Activated CD4-positive, CD25-positive, alpha-beta regulatory T cell treated with anti-CD3 and anti-CD28 coated beads, Interleukin-2, amount 50 U/mL, for 16 hours (primary cell): ENCODE measurements at places on chromosomes 6 and 20.

DNA sequence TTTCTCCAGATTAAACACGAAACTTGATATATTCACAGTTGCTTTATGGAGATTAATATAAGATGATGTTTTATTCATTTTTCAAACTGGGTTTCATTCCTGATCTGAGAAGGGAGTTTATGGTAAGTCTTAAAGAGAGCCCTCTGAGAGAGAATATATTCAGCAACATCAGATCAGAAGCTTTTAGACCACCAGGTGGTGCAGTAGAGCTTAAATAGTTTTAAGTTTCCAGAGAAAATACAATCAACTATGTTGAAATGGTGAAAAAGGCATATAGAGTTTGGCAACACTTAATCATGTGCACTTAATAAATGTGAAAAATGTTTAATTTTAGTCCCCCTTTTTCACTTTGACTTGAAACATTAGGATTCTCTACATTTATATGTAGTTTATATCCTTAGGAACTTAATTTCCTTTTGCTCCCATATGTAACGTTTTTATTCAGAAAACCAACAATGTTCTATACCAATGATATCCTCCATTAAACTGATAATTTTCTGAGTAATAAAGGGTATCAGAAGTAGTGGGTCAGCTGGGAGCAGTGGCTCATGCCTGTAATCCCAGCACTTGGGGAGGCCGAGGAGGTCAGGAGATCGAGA is 86.4 kb upstream of the CLDN20 start:
- DNase-seq, result peak; percentile 18

- no peak for DNase-seq
These were observed 8.0 kb downstream of the PRDM13 start for GRCh38 chr6:99614430-99615186.

DNA sequence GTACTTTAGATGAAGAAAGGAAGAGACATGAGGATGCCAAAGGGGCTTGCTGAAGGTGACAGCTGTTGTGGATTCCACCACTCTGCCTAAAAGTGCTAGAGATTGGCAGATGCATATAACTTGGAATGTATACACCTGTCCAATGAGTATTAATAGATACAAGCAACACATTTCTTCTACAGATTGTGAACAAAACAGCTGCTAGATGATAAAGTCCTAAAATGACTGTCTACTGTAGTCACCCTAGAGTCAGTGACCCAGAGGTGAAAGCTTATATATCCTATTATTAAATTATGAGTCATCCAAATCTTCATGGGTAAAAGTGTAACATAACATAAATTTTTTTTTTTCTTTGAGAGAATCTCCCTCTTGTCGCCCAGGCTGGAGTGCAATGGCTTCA is 5.2 kb downstream of the RNF217 start:
- DNase-seq, result no peak

GRCh38 chr20:51700809-51701285 is 67.3 kb downstream of the ATP9A start:
- no peak for DNase-seq

- DNase-seq, result no peak
These were observed 78.1 kb downstream of the INSM1 start for GRCh38 chr20:20446001-20446400.

DNA sequence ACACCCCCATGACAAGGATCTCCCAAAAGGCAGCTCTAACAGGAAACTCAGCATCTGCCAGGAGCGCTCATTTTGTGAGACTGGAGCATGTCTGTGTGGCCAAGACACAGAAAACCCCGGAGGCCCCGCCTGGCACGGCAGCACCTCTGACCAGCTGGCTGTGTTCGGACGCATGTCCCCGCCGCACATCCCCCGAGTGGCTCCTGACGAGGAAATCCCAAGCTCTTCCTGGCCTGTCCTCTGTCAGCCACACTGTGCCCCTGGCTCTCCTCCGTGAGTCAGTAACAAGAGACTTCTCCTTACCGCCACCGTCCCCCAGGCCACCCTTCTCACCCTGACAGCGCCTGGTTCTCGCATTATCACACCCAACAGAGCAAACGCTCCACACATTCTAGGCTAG is 14.4 kb downstream of the SLC2A4RG start:
- no peak for DNase-seq

GRCh38 chr6:107353773-107354382 is 105.5 kb downstream of the PDSS2 start:
- no peak for DNase-seq

DNA sequence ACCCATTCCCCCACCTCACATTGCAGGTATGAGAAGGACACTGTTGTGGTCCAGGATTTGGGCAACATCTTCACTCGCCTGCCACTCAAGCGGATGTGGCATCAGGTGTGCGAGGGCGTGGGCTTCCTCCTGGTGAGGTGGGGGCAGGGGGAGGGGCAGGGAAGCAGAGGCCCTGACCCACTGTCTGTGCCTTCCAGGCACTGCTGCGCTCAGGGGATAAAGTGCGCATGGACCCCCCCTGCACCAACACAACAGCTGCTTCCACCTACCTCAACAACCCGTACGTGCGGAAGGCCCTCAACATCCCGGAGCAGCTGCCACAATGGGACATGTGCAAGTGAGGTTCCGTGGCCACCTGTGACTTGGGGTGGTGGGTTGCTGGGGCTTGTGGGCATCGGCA is 3.7 kb downstream of the CTSA start:
- no peak for DNase-seq

DNA sequence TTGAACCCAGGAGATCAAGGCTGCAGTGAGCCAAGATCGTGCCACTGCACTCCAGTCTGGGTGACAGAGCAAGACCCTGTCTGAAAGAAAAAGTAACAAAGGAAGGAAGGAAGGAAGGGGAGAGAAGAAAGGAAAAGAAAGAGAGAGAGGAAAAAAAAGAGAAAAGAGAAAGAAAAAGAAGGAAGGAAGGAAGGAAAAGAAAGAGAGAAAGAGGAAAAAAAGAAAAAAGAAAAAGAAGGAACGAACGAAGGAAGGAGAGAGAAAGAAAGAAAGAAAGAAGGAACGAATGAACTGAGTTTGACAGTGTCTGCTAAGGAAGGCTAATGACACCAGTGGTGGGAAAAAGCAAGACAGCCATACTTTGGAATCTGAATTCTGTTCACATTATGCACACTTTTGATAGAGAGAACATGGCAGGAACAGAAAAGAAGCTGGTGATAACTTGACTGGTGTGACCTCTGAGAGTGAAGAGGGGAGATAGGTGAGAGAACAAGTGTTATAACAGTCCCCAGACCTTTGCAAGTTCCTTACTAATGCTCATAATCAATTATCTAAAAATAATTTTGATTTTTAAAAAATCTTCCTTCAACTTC is 93.3 kb upstream of the MYLIP start:
- no peak for DNase-seq

GRCh38 chr20:53828682-53829254 is 235.1 kb upstream of the ZNF217 start:
- no peak for DNase-seq

- DNase-seq, result no peak
These were observed 6.5 kb upstream of the GPR31 start for GRCh38 chr6:167164261-167164660.

DNA sequence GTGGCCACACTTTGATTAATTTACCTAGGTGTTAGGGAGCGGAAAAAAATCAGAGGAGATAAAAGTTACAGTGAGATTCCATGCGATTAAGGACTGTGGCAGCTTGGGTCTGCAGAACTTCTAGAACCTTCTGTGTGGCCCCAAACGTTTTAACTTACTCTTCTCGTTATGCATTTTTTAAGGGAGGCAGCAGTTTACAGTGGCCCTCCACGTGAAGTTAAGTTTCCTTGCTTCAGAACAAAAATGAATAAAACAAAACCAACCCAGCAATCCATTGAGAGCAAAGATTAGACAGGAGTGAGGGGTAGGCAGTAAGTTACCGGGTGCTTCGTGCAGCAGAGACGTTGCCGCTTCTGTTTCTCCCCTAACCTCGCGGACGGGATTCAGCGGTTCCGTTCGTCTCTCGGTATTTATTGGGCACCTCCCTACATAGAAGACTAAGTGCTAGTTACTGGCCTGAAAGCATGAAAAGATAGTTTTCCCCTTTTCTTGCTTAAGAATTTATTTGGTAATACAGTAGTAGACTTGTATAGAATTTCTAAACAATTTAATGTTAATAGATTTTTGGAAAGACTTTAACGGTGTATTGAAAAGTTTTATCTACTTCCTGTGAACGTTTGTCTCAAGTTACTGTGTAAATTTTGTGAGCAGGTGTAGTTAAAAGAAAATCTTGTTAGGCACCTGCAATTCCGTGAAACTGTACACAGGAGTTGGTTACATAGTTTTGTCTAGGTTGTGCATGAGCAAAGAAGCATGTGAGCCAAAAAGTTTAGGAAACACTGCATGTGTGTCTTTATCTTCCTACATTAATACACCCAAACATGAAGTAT is 1.1 kb downstream of the BAG2 start:
- no peak for DNase-seq

GRCh38 chr6:52389626-52390360 is 27.8 kb downstream of the PAQR8 start:
- peak; percentile 11 for DNase-seq

GRCh38 chr20:59835448-59836395 is 97.7 kb downstream of the SYCP2 start:
- DNase-seq, result no peak

GRCh38 chr6:142953373-142954273 is 8.6 kb upstream of the HIVEP2 start:
- no peak for DNase-seq

DNA sequence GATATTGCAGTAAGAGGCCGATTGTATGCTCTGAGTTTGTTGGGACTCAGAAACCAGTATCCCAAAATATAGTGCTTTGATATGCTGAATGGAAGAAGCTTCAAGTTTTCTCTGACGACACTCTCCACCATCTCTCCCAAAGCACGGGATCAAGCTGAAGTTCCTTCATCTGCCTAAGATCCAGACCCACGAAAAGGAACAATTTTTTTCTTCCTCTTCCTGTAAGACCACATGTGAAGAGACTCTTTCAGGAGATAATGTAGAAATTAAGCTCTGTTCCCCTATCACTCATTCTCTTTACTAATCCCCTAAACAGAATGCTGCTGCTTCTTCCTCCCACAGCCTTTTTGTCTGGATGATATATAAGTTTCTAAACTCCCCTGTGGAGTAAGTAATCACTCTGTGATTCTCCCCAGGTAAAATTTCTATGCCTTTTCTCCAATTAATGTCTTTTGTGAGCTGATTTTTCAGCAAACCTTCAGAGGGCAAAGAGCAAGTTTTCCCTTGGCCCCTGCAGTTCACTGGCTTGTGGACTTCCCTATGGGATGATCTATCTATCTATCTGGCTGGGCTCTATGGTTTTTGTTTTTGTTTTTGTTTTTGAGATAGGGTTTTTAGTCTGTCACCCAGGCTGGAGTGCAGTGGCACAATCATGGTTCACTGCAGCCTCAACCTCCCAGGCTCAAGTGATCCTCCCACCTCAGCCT is 13.5 kb upstream of the PNRC1 start:
- no peak for DNase-seq

DNA sequence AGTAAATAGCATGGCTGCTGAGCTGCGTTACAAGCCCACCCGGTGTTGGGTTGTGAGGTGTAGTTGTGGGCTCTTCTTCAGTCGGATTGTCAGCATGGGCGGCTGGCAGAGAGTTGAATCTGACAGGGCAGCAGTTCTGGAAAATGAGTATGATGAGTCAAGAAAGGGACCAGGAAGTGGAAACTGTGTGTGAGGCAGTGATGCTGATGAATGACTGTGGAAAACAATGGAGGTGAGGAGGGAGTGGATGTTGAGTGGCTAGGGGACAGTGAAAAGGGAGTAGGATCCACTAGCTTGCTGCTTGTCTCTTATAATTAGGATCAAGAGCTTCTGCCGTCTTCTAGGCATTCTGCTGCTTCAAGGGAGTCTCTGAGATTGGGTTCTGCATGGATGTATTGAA is 154.3 kb downstream of the ESR1 start:
- DNase-seq, result no peak

- no peak for DNase-seq
These were observed 39.3 kb upstream of the C20orf144 start for GRCh38 chr20:33622705-33623365.

- no peak for DNase-seq
These were observed 24.9 kb downstream of the NPEPL1 start for GRCh38 chr20:58717278-58718091.

GRCh38 chr20:13423472-13424173 is 202.5 kb downstream of the ISM1 start:
- no peak for DNase-seq

- peak; percentile 56 for DNase-seq
These were observed 186.7 kb downstream of the GJA10 start for GRCh38 chr6:90080876-90081481.

- DNase-seq, result no peak
These were observed 129.8 kb downstream of the COL12A1 start for GRCh38 chr6:75076009-75076408.

- no peak for DNase-seq
These were observed 227.5 kb downstream of the ATXN1 start for GRCh38 chr6:16533721-16534136.

GRCh38 chr6:86128130-86128814 is 485.6 kb upstream of the SYNCRIP start:
- DNase-seq, result no peak

DNA sequence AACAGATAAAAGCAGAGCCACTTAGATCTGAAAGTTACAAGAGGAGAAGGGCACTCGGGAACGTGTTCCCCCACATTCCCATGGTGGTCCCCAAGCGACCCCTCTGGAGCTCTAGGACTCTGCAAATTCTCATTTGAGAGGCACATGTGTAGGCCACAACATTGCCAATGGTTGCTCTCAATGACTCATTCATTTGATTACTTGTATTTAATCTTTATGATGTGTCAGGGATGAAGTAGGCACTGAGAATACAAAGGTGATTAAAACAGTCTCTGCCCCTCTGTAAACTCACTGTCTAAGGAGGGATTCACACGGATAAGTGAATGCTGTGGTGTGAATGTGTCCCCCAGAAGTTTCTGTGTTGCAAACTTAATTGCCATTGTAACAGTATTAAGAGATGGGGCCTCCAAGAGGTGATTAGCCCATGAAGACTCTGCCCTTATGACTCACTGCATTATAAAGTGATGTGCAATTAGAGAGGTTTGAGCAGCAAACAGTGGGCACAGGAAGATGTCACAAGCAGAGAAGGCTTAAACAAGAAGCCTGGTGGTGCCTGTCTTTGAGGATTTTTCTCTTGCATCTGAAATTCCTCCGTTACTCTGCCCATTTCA is 34.0 kb upstream of the TRAM2 start:
- no peak for DNase-seq

DNA sequence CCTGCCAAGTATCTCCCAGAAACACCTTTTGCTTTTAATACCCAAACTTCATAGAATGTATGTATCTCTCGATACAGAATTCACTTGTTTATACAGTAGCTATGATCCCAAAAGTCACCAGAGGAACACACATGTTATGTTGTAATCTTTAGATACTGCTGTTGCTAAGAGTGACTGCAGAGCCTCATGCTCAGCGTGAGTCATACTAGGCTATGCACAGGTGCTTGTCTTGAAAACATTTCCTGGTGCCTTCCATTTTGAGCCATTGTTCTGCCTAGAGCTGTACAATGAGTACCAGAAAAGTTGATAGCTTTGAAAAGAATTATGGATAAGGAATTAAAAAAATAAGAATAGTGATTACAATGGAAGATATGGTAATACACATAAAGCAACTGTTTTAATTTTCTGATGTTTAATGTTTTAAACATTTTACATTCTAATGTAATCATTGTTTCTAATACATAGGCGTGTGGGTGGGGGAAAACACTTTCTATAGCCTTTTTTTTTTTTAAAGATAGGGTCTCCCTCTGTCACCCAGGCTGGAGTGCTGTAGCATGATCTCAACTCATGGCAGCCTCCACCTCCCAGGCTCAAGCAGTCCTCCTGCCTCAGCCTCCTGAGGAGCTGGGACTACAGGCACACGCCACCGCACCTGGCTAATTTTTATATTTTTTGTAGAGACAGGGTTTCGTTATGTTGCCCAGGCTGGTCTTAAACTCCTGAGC is 79.4 kb downstream of the CD24 start:
- no peak for DNase-seq
